NCI-H1092 (cell line): ENCODE measurements at places on chromosomes 12 and 14.

DNA sequence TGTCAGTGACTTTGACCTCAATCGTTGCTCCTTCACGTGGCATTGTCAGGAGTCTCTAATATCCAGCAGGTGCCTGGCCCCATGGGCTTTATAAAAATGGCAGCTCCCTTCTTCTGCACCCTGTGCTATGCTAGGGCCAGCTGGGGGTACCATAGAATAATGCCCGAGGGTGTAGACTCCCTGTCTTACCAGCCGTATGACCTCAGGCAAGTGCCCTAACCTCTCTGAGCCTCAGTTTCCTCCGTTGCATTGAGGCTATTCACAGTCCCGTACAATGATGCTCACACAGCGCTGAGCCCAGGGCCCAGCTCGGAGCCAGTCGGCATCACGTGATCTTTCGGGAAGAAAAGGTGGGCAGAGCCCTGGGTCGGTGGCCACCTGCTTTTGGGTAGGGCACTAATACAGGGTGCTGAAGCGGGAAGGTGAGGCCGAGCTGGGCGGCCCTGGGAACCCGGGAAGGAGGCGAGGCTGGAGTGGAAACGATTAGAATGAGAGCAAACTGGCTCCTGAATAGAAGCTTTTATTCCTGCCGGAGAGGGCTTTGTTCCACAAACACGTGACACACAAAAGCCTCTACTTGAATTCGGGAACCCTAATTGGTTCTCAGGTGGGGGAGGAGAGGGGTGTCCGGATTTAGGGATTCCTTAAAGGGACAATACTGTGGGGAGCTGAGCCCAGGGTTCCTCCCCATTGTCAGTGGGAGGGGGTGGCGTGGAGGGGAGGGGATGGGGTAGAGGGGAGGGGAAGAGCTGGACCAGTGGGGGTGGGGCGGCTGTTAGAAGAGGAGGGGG is 19.9 kb upstream of the MSI1 start:
- DNase-seq = peak; percentile 37

DNA sequence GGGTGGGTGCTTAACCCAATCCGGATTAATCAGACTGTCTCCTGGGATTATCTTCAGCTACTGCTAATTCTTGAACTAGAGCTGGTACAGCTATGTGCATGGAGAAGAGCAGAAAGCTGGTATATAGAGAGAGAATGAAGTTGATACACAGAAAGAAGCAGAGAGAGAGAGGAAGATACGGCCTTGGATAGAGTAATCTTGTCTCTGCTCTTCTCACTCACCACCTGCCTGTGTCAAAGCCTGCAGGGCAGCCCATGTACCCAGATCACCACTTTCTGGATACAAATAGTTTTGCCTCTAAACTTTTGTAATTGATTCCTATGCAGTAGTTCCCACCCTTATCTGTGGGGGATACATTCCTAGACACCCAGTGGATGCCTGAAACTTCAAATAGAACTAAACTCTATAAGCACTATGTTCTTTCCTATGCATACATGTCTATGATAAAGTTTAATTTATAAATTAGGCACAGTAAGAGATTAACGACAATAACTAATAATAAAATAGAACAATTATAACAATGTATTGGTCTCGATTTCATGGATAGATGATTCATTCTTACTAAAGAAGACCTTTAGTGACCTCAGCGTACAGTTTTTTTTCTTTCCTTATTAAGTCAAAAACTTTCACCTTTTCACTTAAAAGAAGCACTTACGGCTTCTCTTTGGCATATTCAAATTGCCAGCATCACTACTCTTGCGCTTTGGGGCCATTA is 45.5 kb downstream of the YEATS4 start:
- DNase-seq = no peak

DNA sequence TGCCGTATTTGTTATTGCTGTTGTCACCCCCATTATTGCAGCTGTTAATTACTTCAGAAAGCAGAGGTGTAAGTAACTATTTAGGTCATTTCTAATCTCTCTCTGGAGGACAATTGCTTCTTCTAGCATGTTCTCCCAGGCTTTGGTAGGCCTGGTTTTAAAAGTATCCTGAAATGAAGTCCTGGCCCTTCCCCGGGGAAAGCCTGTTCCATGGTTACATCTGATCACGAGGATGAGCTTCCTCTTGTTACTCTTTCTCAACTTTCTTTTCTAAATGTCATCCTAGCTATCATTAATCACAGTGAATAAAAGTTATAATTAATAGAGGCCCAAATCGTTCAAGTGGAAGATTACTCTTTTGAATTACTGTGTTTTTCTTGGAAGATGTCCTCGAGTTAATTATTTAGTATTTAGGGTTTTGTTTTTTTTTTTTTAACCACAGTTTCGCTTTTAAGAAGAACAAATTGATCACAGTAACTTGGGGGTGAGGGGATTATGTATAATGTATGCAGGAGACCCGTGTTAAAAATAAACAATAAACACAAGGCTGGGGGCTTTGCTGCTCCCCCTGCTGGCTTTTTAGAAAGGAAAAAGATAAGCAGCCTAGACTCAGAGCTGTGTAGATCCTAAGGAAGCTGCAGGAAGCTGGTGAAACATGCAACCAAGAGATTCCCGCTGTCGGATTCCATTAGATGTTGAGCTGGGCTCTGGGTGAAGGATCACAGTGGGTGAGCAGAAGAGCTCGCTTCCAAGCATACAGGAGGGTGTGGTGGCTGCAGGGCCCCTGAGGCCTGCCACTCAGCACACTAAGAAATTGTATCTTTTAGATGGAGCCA is 420.1 kb downstream of the FUT8 start:
- no peak for DNase-seq

DNA sequence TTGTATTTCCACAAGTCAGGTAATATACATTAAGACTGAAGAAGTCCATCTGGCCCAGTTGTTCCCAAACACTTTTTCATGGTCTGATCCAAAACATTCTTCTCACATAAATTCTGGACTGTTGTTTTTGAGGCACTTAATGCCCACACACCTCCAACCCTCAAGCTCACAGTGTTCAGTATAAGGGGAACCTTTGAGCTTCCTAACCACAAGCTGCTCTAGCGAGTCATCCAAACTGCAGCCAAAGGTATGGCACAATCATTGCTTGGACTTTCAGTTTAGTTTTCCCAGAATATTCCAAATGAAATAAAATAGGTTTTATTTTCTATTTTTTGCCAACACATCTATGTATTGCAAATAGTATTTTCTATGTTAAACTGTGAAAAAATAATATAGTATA is 103.0 kb downstream of the PUS7L start:
- DNase-seq = no peak

DNA sequence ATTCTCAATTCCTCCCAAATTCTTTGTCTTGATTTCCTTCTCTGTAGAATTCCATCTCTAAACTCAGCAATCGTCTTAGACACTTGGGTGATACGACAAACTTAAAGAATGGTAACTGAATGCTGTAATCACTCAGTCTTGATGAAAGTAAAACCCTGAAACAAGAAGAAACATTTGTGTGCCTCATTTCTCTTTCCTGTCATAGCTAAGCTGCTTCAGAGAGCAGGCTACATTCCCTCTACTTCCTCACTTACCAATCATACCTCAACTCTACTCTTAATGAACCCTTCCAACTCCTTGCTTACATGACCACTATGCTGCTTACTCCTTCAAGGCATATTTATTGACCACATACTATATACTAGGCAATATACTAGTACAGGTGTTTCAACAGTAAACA is 8.3 kb downstream of the MAP4K5 start:
- no peak for DNase-seq

GRCh38 chr14:20866963-20867362 is 24.2 kb upstream of the RNASE3 start:
- DNase-seq = no peak

DNA sequence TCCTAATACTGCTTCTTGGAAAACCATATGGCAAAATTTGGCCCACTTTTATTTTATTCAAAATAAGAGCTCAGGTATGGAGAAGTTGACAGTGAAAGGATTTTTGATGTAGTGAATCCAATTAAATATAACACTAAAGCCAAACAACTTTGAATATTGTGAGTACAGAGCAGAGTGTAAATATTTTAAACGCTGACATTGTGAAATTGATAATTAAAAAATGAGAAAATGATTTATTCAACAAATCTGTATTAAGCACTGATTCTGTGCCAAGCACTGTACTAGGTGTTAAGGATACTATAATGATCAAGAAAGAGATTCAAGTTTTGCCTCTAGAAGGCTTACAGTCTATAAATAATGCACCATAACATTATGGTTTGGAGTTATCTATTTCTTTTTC is 50.5 kb downstream of the ATL1 start:
- DNase-seq = no peak

DNA sequence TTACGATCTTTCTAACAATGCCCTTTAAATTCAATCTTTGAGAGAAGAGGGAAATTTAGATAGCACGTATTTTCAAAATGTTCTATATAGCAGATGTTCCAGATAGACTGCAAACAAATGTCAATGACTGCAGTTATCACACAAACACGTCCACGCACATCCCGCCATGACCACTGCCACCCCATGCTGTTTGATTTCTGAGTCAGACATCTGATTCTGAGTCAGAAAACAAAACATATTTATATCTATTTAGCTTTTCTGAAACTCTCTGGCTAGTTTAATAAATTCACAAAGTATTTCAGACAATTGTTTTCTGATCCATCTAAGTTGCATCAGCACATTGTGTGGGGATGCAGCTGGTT is 105.9 kb upstream of the BCAT1 start:
- no peak for DNase-seq

GRCh38 chr12:57918147-57918546 is 23.2 kb upstream of the ATP23 start:
- DNase-seq = no peak
